ENCODE measurements at places on chromosomes 12 and 14.
A peak's percentile ranks its signal among the peaks of the same experiment; 100 is the strongest.

- H3K4me3 ChIP-seq: no peak overlapping the region
- H3K4me1 ChIP-seq: peaks cover 3% of the 10 kb centered on the region
- H3K36me3 ChIP-seq: peaks cover 22% of the 10 kb centered on the region
- H3K27ac ChIP-seq: no peak overlapping the region
- no peak for DNase-seq
Measured at GRCh38 chr14:49659526-49660455, 24.7 kb upstream of the DNAAF2 start.

- DNase-seq: no peak
- peaks cover 24% of the 10 kb centered on the region for H3K4me1 ChIP-seq
- no peak overlapping the region for H3K4me3 ChIP-seq
- no peaks in the 10 kb centered on the region for H3K36me3 ChIP-seq
- H3K27ac ChIP-seq: peak overlapping the region; percentile 49
- H3K27me3 ChIP-seq: no peaks in the 10 kb centered on the region
Measured at GRCh38 chr12:131210506-131211339, 257.0 kb downstream of the ADGRD1 start.

DNA sequence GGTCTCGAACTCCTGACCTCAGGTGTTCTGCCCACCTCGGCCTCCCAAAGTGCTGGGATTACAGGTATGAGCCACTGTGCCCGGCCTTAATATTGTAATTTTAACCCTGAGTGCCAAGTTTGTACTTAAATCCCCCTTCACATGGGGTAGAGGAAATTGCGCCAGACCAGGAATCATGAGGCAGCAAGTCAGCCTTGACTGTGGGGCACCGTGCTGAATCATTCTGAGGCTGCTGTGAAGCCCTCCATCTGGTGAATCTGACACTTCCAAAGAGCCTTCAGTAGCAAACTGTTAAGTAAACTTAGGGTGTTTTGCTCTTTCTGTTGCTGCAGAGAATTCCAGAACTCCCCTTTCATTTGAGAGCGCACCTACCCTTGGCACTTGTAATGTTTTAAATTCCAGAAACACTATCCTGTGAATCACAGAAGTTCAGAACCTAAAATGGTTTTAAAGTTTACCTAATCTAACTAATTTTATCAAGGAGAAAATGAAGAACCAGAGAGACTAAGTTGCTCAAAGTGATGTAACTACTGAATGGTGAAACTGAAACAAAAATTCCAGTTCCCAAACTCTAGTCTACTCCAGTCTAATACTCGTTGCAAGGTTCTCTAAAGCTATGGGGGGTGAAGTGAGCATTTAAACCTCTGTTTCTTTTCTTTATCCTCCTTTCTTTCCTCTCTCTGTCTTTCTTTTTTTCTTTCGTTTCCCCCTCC is 7.5 kb downstream of the HEBP1 start:
- no peak overlapping the region for H3K4me3 ChIP-seq
- no peaks in the 10 kb centered on the region for H3K27me3 ChIP-seq
- H3K36me3 ChIP-seq: no peaks in the 10 kb centered on the region

- no peak overlapping the region for H3K4me3 ChIP-seq
- no peaks in the 10 kb centered on the region for H3K27me3 ChIP-seq
Measured at GRCh38 chr14:95507701-95508103, 8.7 kb downstream of the SYNE3 start.

GRCh38 chr14:54481695-54482094 is 7.1 kb downstream of the GMFB start:
- no peak overlapping the region for H3K27ac ChIP-seq
- peaks cover 65% of the 10 kb centered on the region for H3K36me3 ChIP-seq
- H3K4me1 ChIP-seq: peaks cover 38% of the 10 kb centered on the region
- H3K4me3 ChIP-seq: no peak overlapping the region
